ENCODE measurements at places on chromosomes 3 and 15.

DNA sequence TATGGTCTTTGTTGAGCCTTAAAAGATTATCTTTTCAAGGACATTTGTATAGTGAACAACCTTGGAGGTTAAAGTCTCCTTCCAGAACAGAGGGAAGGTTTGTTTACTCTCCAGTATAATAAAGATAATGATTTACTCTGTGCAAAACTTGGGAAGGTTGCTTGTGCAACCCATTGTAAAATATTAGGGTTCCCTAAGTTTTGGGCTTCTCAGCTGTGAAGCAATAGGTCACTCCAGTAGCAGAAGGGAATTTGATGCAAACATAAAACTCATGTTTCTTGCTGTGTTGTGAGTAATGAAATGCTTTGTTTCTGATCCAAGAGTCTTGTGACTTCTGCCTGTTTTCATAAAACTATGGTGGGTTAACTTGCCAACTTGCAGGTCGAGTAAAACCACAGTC, 177.5 kb downstream of the SUCNR1 start:
- no peak for ATAC-seq

- ATAC-seq: no peak
Measured at GRCh38 chr3:62607287-62608029, 234.1 kb upstream of the FEZF2 start.

DNA sequence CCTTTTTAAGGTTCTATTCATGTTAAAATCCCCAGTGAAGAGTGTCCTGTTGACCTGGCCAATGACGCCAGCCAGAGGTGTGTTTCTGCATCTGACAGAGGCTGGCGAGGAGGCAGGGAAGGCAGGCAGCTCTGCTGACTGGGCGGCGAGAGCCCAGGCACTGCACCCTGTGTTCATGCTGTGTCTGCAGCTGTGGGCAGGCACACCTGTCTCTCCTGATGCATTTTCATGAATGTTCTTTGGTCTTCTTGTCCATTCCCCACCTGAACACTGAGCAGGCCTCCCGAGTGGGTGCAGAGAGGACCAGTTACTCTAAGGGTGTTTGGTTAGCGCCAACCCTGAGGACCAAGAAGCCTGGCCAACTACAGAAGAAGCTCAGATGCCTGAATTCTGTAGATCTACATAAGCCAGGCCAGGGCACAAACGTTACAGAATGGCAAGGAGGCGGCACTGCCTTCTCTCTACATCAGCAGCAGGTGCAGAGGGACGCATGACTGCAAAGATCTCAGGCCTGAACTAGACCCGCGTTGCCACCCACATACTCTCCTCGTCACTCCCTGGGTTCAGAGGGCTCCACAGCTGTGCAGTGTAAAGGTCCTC, 233.7 kb downstream of the OCA2 start:
- no peak for ATAC-seq

DNA sequence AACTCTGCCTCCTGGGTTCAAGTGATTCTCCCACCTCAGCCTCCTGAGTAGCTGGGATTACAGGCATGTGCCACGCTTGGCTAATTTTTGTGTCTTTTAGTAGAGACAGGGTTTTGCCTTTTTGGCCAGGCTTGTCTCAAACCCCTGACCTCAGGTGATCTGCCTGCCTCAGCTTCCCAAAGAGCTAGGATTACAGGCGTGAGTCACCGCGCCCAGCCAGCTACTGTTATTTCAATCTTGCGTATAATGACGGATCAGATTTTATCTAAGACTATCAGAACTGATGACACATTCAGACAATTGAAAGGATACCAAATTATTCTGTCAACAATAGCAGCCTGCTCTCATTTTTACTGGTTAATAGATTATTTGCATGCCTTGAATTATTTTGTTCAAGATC, 612.2 kb downstream of the ZIC1 start:
- ATAC-seq: peak; percentile 42

DNA sequence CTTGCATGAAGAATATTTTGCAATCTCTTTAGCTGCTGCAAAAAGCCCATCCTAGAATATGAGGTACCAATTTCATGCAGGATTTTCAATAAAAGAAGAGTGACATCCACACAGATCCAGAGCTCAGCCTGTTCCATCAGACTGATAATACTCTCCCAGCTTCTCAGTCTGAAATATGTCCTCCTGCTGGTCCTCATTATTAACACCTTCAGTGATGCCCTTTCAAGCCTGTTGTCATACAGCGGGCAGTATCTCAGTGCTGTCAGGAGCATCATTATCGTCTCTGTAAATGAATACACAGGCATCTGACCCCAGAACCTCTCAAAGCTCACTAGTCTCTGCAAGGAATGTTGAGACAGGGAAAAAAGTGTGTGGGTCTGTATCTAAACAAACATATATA, 1387.8 kb downstream of the OTOL1 start:
- ATAC-seq: no peak

DNA sequence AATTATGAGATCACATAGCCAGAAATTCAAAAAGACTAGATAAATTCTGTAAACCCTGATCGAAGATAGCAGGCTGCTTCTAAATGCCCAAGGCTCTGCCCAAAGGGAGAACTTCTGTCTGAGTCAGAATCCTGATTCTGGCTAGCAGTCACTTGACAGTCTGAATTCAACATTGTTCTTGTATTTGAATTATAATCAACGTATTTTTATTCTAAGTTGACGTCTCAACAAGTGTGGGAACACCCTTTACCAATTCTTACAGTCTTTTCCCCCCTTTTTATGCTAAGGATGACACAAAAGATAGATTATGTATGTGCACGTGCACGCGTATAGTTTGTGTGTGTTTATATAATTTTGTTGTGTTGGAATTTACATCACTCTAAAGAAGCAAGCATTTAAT, 552.8 kb downstream of the NAALADL2 start:
- ATAC-seq: no peak

DNA sequence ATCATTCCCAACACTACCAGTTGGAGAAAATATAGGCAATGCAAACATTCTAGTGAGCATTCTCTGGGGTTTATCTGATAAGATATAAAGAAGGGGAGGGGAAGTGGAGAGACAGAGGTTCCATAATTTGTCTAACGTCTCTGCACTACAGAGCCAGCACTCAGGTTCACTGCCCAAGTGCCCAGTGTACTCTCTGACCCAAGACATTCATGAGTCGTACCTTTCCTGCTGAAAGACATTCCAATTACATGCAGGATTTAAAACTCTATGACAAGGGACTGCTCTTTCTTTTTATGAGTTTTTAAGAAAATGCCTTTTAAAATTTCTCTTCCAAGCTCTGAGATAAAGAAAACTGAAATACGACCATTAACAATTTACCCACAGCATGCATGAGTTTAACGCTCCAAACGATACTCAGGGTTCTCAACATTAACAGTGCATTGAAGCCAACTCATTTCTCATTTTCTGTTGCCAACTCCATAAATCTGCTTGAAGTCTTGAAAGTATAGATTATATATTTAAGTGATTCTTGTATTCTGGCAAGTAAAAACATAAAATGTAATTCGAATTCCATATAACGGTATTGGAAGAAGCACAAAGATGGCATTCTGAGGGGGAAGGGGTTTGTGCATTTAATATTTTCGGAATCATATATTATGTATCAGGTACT, 193.4 kb downstream of the SUCLG2 start:
- ATAC-seq: peak; percentile 42

DNA sequence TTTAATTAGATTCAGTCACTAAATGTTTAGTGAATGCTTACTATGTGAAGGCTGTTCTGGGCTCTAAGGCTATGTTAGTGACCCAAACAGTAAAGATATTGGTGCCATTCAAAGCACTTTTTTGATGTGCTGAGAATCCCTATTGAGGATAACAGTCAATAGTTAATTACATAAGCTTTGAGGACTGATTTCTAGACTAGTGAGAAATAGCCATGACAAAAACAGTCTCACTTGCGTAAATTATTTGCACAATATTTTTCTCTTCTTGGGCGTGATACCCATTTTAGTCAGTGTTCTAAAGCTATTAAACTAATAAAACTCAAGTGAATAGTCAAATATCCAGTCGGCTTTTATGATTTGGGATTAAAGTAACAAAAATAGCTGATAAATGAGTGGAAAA, 74.6 kb downstream of the UBE2E2 start:
- no peak for ATAC-seq

DNA sequence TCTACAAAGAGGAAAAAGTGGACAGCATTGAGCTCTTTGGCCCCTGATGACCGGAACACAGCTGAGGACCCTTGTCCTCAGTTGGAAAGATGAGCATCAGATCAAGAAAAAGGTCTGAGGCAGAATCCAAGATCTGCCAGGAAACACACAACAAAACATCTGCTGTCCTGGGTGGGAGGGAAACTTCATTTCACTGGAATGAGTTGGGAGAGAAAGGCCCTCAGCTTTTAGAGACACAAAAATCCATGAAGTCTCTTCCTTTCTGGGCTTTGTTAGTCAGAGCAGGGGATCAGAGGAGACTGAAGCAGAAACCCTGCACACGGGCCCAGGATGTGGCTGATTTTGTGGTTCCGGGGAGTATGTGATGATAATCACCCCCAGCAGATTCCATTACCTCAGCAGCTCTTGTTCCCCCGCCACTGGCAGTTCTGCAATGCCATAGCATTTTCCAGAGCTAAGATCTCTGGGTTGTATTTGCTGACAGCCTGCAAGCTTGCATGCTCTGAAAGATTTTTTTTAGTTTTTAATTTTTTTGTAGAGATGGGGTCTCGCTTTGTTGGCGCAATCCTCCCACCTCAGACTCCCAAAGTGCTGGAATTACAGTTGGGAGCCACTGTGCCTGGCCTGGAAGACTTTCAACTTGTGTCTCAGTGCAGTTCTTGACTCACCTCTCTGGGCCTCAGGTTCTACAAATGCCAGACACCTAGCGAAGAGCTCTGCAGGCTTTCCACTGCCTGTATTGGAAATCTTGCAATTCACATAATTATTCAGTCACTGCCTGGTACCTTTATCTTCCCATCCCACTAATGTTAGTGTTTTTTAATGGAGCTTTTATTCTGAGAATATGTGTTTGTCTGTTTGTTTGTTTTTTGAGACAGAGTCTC, 5.8 kb upstream of the TATDN2 start:
- 0 out of 3 replicates have a peak, but pooled peaks have one; percentile 36 for ATAC-seq

- peak; percentile 82 for ATAC-seq
Measured at GRCh38 chr3:16102905-16103364, 71.5 kb upstream of the GALNT15 start.

DNA sequence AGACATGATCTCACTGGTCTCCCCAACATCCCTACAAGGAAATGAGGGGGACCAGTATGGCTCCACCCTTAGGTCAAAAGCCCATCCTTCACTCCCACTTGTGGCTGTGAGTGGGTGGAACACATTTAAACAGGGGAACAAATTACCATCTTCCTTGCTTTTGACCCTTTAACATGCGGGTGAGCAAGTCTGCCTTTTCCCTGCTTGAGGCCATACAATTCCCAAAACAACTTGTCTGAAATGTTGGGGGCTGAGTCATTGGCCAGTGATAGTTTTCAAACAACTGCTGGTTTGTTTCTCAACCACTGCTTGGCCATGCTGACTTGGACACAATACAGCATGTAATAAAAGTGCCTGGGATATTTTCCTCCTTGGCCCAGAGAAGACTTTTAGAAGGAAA, 39.6 kb downstream of the COL8A1 start:
- no peak for ATAC-seq

GRCh38 chr15:55245059-55245458, 44.6 kb downstream of the RAB27A start:
- no peak for ATAC-seq

- no peak for ATAC-seq
Measured at GRCh38 chr15:25245801-25246622, 192.8 kb downstream of the UBE3A start.

- ATAC-seq: no peak
Measured at GRCh38 chr3:10006048-10006761, 19.6 kb upstream of the EMC3 start.

GRCh38 chr15:62153228-62153627, 11.9 kb downstream of the C2CD4B start:
- ATAC-seq: no peak

- ATAC-seq: no peak
Measured at GRCh38 chr3:14346191-14346590, 56.2 kb upstream of the SLC6A6 start.

- peak; percentile 33 for ATAC-seq
Measured at GRCh38 chr3:177960014-177960413, 576.2 kb upstream of the KCNMB2 start.

DNA sequence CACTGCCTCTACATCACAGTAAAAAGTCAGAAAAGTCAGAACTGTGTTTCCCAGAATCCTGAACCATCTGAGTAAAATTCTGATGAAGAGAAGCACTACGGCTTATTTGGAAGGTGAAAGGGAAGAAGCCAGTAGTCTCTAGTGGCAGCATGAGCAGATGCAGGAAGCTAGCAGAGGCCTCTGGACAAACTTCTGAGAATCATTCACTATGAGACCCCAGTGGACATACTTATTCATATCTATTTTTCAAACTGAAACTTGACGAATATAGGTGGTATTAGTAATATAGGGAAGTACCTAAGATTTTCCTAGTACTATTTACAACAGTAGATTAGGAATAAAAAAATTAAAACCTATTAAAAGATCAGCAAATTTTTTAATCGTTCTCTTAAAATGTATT, 272.8 kb upstream of the TTC14 start:
- no peak for ATAC-seq

- ATAC-seq: no peak
Measured at GRCh38 chr3:54783611-54784010, 144.2 kb downstream of the LRTM1 start.

- ATAC-seq: no peak
Measured at GRCh38 chr3:27560484-27561056, 76.4 kb upstream of the SLC4A7 start.

DNA sequence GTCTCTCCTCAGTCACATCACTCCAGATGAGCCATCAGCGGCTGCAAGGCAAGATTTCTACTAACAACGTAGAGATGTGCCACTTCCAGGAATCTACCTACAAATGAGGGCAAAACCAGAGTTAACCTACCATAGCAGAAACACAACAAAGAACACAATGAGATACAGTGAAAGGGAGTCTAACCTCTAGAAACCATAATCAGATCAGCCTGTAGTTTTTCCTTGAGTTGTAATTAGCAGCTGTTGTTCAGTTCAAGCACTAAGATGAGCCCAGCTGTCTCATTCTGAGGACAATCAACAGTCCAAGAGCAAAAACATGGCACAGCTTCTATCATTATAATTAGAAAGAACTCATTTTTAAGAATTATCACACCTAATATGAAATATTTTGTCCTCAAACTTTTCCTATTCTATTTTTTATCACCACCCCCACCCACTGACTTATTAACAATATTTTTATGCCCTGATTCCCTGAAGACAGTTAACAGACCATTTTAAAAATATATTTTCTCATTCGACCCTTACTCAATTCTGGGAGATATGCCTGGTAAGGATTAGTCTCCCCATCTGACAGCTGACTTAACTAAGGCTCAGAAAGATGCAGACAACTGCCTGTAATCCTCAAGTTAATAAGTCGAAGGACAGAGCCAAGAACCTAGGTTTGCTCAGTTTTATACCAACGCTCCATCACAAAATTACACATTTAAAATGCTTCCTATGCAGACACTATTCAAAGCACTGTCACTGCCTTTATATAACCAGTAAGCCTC, 50.1 kb downstream of the MAGI1 start:
- ATAC-seq: no peak

DNA sequence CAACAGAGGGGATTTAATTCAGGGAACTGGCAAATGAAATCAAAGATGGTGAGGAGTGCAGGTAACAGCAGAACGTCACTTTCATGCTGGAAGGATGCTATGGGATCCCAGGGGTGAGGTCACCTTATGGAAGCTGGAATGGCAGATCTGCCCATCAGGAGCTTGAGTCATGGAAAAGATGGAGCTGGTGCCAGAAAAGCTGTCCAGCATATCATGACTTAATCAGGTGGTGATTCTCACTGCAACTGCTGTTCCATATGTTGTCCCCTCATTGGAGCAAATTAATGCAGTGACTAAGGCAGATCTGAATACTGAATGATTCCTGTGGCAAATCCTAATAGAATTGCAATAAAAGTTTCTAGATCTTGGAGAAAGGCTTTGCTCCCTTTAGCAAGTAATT, 38.4 kb downstream of the HHLA2 start:
- no peak for ATAC-seq

GRCh38 chr3:37320276-37320675, 145.9 kb upstream of the LRRFIP2 start:
- ATAC-seq: no peak

Measured in SK-N-SH treated with all-trans-retinoic acid at 6 μM for 48 hours (cell line).